Activated CD4-positive, alpha-beta T cell treated with anti-CD3 and anti-CD28 coated beads, Interleukin-2, amount 50 U/mL, for 1 hour (primary cell): ENCODE measurements at places on chromosomes 1 and 21.

- DNase-seq = no peak
Observed at GRCh38 chr1:156748670-156749418, 2.6 kb downstream of the HDGF start.

- DNase-seq = no peak
Observed at GRCh38 chr21:44354001-44354405, 582 bp downstream of the TRPM2 start.

DNA sequence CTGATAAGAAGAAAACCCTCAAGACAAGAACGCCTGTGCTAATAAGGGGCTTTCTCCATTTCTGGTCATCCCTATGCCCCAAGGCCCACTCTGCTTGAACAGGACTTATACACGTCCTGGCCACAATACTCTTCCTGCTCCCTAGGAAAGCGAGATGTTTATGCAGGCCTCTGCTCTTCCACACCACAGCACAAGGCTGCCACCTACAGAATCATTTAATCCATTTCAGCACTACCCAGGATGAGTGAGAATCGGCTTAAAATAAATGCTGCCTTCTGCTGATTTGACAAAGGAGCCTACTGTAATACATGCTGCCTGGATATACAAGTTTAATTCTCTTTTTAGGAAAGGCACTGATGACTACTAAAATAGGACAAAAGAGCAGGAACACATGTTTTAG, 29.4 kb downstream of the FRRS1 start:
- DNase-seq = no peak

GRCh38 chr1:11626551-11626950, 27.7 kb downstream of the FBXO2 start:
- no peak for DNase-seq

GRCh38 chr1:10295481-10296085, 85.2 kb downstream of the KIF1B start:
- DNase-seq = no peak
